Aorta (tissue), 5 donors: ENCODE measurements at places on chromosomes 13 and 19. TPM values are rescaled to one million over a fixed set of nuclear protein-coding genes. Genes with fewer than 3 reads are reported as not detected.

- H3K4me1 ChIP-seq: no peaks in the 10 kb centered on the region
- DNase-seq: no peak
- H3K27me3 ChIP-seq: no peaks in the 10 kb centered on the region
- H3K36me3 ChIP-seq: no peaks in the 10 kb centered on the region
Observed at GRCh38 chr19:11306337-11306736, 10.4 kb downstream of the TSPAN16 start.

DNA sequence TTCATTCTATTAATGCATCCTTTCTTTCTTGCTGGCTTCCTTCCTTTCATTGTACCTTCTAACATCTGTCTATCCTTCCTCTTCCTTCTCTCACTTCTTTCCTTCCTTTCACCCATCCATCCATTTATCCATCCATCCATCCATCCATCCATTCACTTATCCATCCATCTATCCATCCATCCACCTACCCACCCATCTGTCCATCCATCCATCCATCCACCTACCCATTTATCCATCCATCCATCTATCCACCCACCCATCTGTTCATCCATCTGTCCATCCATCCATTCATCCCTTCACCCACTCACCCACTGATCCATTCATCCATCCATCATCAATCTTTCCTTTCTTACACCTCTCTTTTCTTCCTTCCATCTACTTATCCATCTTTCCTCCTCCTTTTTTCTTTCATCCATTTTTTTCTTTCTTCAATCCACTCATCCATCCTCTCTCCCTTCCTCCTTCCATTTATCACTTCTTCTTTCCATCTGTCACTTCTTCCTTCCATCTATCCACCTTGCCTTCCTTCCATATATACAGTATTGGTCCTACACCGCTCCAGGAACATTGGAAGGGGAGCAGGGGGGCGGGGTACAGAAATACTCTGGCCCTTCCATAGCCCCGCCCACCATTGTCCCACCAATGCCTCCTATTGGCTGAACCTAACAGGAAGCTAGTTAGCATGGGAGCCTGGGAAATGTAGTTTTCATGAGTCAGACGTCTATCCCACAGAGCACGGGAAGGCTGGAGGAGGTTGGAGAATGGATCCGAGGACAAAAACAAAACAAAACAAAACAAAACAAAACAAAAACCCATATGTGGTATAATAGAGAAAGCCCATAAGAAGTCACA, 45.9 kb downstream of the MBD3L1 start:
- no peaks in the 10 kb centered on the region for H3K4me1 ChIP-seq
- H3K4me3 ChIP-seq: no peak overlapping the region
- H3K27me3 ChIP-seq: no peaks in the 10 kb centered on the region
- no peaks in the 10 kb centered on the region for H3K36me3 ChIP-seq
- no peak overlapping the region for H3K27ac ChIP-seq

DNA sequence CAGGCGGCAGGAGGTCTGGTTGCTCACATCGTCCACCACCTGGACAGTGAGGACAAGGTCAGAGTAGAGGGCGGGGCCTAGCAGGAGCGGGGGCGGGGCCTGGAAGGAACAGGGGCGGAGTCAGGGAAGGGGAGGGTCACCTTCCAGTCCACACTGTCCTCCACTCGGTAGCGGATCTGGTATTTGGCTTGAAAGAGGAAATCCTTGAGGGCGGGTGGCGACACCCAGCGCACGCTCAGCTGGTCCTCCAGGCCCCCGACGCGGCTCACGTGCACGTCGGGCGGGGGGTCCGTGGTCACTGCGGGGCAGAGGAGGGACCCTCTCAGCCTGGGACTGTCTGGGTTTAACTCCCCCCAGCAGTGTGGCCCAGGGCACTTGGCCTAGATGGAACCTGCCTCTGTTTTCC, 8.2 kb downstream of the REX1BD start:
- no peaks in the 10 kb centered on the region for H3K36me3 ChIP-seq
- H3K4me1 ChIP-seq: no peaks in the 10 kb centered on the region
- no peaks in the 10 kb centered on the region for H3K27me3 ChIP-seq

- no peaks in the 10 kb centered on the region for H3K36me3 ChIP-seq
- H3K4me1 ChIP-seq: no peaks in the 10 kb centered on the region
- no peak overlapping the region for H3K27ac ChIP-seq
- H3K4me3 ChIP-seq: no peak overlapping the region
- DNase-seq: no peak
Observed at GRCh38 chr13:29963089-29963488, 112.7 kb upstream of the UBL3 start.

- no peaks in the 10 kb centered on the region for H3K36me3 ChIP-seq
- no peak overlapping the region for H3K4me3 ChIP-seq
- no peaks in the 10 kb centered on the region for H3K27me3 ChIP-seq
- H3K27ac ChIP-seq: peak overlapping the region; percentile 9
Observed at GRCh38 chr19:3098141-3098514, 4.0 kb downstream of the GNA11 start.

DNA sequence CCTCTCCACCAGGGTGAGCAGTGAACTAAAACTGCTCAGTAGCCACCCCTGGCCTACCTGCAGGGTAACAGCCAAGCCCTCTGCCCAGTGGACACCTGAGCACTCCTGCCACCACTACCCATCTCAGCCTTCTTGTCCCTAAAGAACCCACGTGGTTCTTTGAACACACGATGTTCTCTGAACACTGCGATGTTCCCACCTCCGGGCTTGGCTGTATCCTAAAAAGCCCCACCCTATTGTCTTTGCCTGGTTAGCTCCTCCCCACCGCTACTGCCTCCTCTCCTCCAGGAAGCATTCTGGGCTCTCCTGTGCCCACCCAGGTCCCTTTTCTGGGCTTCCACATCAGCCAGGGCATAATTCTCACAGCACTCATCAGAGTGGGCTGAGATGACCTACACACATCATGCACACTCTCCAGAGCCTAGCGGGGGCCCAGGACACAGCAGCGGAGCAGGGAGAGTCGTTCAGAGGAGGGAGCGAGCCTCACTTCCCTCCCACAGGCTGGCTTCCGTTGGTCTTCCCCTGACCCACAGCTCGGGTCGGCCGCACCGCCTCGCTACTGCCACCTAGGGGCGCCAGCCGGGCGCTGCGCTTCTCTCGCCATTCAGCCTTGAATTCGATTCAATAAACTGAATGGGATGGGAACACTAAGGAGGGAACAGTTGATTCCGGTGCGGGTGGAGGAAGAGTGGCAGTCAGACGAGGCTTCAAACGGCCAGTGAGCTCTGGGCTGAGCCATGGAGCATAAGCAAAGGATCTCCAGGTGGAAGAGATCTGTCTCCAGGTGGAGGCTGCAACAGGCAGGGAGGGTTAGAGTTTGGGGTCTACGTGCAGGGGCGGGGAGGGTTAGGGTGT, 3.2 kb downstream of the ELAVL1 start:
- peak; percentile 85 for DNase-seq
- peaks cover 8% of the 10 kb centered on the region for H3K4me1 ChIP-seq
- no peaks in the 10 kb centered on the region for H3K27me3 ChIP-seq
- H3K36me3 ChIP-seq: no peaks in the 10 kb centered on the region

The PSG4 gene
- total RNA-seq: not detected

- DNase-seq: no peak
- no peak overlapping the region for H3K4me3 ChIP-seq
- H3K36me3 ChIP-seq: no peaks in the 10 kb centered on the region
- H3K27ac ChIP-seq: no peak overlapping the region
- no peaks in the 10 kb centered on the region for H3K27me3 ChIP-seq
- H3K4me1 ChIP-seq: no peaks in the 10 kb centered on the region
Observed at GRCh38 chr13:91572439-91572838, 174.0 kb downstream of the GPC5 start.

The MPND gene
- total RNA-seq: 13.5 TPM

The ANKLE1 gene
- total RNA-seq: 0.71 TPM

DNA sequence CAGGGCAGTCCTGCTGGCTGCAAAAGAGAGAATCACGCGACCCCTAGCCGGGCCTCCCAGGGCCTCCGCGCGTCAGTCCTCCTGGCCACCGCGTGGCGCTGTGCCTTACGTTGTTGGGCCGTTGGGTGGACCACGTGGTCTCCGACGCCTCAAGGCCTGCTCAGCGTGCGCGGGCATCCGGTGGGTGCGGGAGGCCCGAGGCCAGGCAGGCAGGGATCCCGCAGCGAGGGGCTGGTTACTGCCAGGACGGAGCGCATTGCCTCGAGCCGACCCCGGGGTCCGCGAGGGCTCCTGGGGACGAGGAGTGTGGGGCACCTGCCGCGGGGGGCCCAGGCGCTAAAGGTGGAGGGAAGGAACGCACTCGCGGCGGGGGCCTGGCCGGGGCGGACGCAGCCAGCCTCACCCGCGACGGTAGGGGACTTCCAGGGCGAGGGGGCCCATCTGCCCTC, at the start of gene TDRD12:
TSS of gene TDRD12 (plus strand) at position 157 of the 449 bp plus-strand sequence. CDS start 306 bp downstream, outside the sequence.
- no peak within 1 kb of the TSS for H3K4me3 ChIP-seq
- H3K27me3 ChIP-seq: no peaks in the 10 kb centered on the region
- no peak within 1 kb of the TSS for H3K27ac ChIP-seq

The ZNF154 gene
- 6.4 TPM for total RNA-seq

GRCh38 chr13:46559272-46559805, 6.4 kb downstream of the LRCH1 start:
- H3K27me3 ChIP-seq: no peaks in the 10 kb centered on the region
- H3K36me3 ChIP-seq: no peaks in the 10 kb centered on the region
- H3K4me3 ChIP-seq: no peak overlapping the region
- DNase-seq: no peak
- no peak overlapping the region for H3K27ac ChIP-seq
- peaks cover 3% of the 10 kb centered on the region for H3K4me1 ChIP-seq
